ENCODE measurements at places on chromosomes 12 and 14.

DNA sequence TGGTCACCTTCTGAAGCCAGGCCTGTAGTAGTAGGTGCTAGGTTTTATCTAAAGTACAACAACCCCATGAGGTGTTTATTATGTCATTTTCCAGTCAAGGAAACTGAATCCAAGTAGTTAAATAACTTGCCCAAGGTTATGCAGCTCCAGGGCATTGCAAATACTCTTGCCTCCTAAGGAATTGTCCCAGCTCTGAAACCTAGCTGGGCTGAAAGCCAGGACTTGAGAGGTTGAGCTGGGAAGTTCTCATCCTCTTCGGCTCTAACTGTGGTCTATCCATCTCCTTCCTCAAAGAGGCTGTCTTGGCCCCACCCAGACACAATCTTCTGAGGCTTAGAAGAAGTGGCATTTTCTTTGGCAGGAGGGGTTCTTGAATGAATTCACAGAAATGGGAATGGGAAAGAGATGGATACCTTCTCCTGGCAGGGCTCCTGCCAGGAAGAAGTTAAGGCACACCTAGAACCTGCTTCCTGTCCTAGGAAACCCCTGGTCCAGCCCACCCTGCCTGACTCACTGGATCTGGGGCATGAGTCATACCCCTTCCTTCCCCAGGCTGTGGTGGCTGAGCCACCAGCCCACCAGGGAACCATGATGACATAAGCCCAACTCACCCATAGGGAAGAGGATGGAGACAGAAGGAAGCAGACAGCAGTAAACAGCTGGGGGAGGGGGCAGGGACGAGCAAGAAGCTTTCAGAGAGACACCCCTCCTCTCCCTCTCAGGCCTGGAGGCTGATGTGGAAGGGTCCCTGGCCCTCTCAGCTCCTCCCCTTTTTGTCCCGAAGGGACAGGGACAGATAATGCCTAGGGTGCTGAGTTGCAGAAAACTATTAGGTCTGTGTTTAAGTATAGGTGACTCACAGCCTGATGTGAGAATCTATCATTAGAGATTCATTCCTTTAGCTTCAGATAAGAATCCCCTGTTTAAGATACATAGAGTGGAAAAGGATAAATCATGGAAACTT, 2.1 kb upstream of the PLEK2 start:
- peak; percentile 91 for DNase-seq

- peak; percentile 17 for DNase-seq
Measured at GRCh38 chr14:33596211-33597080, 354.4 kb downstream of the EGLN3 start.

GRCh38 chr12:63276537-63277365, 125.8 kb upstream of the AVPR1A start:
- DNase-seq = peak; percentile 34

GRCh38 chr14:51014625-51015024, 70.3 kb upstream of the PYGL start:
- DNase-seq = peak; percentile 64

- DNase-seq = no peak
Measured at GRCh38 chr12:131116468-131117117, 162.9 kb downstream of the ADGRD1 start.

- peak; percentile 32 for DNase-seq
Measured at GRCh38 chr14:87896393-87897380, 96.3 kb downstream of the GALC start.

GRCh38 chr12:54299515-54300224, 1.1 kb downstream of the NFE2 start:
- peak; percentile 68 for DNase-seq

GRCh38 chr14:99519931-99520421, 38.8 kb downstream of the CCNK start:
- DNase-seq = no peak

GRCh38 chr14:34177466-34177865, 226.6 kb upstream of the EGLN3 start:
- DNase-seq = no peak

- peak; percentile 73 for DNase-seq
Measured at GRCh38 chr14:32896979-32897697, 41.5 kb upstream of the NPAS3 start.

GRCh38 chr12:94618995-94619695, 31.2 kb downstream of the TMCC3 start:
- DNase-seq = peak; percentile 91

DNA sequence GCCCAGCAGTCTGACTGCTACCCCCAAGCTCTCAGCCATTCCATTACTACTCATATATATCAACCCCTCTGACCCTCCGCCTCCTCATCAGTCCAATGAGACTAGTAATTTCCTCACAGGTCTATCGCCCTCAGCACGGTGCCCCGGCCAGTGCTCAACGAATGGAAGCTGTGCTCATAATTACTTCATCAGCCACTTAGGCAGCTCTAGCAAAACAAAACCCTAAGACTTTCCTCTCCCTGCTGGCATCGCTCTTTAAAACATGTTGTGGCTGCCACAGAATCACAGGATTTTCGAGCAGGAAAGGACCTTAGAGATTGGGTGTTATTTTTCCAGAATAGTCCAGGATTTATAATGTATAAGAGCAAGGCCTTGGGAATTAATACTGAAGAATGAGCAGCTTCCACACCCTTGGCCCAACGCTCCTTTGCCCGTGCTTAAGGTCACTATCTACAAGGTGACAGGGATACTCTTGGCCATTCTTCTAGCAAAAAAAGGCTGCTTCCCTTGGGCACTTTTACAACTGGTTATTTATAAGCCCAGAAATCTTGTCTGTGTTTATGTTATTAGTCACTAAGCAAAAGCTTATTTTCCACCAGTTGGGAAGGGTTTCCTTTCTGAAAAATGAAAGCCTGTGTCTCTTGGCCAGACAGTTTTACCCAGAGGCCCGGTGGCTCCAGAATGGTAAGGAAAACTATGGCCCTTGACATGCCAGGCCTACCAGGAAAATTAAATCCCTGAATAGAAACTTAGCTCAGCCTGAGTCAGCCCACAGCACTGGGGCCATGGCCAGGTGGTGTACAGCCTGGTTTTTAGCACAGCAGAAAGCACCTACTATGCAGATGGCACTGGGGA, 47.9 kb downstream of the NUAK1 start:
- DNase-seq = peak; percentile 94

DNA sequence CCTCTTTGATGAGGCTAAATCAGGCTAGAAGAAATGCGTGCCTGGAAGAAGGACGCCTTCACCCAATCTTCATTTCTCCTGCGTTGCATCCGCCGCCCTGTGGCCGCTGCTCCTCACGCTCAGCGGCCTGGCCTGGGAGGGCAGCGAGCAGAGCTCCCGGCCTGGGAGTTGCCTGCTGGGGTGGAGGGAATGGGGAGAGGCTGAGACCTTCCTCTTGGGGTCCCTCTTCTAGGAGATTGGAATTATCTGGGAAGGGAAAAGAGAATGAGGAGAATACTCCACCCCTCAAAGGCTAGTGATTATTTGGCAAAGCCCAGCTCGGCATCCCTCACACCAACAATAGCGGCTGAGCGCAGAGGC, 2.4 kb upstream of the HOXC12 start:
- DNase-seq = no peak

- no peak for DNase-seq
Measured at GRCh38 chr14:56886471-56887062, 76.3 kb upstream of the OTX2 start.

- DNase-seq = peak; percentile 52
Measured at GRCh38 chr14:61586544-61587055, 108.7 kb upstream of the HIF1A start.

- no peak for DNase-seq
Measured at GRCh38 chr12:120481022-120481767, 11.6 kb upstream of the SRSF9 start.

- no peak for DNase-seq
Measured at GRCh38 chr12:108080363-108080762, 48.7 kb upstream of the WSCD2 start.

DNA sequence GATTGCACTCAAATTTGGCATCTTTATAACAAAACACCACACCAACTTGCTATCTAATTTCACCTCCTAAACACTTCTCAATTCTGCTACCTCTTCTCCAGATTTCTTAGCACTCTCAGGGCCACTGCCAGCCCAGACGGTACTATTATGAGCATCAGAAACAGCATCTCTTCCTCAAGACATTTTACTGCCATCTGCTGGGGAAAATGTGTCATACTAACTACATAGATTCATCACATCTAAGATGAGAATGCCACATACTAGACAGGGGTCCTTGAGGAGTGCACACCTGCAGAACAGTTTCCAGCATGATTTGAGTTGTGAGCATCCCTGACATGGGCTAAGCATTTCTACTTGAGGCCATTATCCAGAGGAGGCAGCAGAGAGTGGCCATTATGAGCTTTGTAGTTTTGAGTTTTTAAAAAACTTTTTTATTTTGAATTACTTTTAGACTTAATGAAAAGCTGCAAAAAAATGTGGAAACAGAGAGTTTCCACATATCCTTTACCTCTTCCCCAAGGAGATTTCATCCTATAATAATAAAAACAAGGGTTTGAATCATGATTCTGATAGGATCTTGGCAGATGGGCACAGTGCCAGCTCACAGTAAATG, 15.1 kb upstream of the GRIP1 start:
- DNase-seq = peak; percentile 62

GRCh38 chr14:54822685-54823084, 79.9 kb downstream of the GCH1 start:
- no peak for DNase-seq

DNA sequence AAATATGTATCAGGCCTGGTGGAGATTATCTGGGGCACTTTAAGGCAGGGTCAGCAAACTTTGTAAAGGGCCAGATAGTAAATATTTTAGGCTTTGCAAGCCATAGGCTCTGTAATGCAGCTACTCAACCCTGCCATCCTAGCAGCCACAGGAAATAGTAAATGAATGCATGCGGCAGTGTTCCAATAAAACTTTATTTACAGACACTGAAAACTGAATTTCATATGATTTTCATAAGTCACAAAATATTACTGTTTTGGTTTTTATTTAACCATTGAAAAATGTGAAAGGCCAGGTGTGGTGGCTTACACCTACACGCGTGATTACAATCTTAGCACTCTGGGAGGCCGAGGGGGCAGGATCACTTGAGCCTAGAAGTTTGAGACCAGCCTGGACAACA, 3.2 kb upstream of the CAMKK2 start:
- DNase-seq = no peak

GRCh38 chr14:67575684-67576083, 24.4 kb downstream of the PIGH start:
- DNase-seq = peak; percentile 26

DNA sequence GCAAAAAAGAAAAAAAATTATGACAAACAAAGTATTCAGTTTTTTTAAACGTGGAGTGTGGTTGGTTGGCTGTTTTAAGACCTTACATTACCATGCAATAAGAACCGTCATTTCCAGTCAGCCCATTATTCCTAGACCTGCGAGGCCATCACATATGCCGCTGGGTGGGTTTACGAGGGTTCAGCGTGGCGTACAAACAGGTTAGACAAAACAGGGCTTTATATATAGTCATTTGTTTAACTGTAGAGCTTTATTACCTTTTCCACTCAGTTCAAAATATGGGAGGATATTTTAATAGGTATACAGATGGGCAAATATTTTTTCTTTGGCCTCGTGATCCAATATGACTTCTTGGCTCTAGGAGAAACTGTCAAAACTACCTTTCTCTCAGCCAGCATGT, 67.2 kb downstream of the KSR2 start:
- no peak for DNase-seq

GRCh38 chr14:79749065-79749464, 462.2 kb downstream of the DIO2 start:
- DNase-seq = no peak

- DNase-seq = peak; percentile 17
Measured at GRCh38 chr12:13573698-13574321, 377.3 kb downstream of the EMP1 start.

GRCh38 chr12:108629824-108630476, 3.7 kb downstream of the SELPLG start:
- DNase-seq = peak; percentile 93

- no peak for DNase-seq
Measured at GRCh38 chr12:97960225-97960624, 497.6 kb downstream of the RMST start.

GRCh38 chr14:36529062-36529461, 9.0 kb upstream of the NKX2-1 start:
- DNase-seq = no peak

DNA sequence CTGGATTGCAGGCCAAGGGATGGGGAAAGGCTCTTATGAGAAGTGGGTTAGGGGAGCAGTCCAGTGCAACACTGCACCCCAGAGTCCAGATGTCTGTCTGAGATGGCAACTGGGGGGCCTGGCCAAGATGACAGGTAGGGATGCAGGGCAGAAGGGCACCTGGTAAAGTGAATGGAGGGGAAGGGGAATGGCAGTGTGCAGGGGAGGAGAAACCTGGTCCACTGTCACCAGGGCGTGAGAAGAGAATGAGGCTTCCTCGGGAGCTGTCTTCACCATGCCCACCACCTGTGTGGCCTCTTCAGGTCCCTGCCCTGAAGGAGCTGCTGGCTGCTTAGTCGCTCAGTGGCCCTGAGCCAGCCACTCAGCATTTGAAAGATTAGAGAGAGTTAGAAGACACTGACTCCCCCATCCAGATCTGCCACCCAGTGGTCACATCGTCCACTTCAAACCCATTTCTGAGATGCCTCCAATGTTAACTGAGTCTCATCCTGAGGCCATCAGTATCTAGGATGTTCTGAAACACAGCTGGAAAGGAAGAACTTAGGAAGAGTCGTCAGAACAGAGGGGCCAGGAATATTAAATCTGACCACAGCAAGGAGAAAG, 57.3 kb downstream of the PLEKHG3 start:
- no peak for DNase-seq

DNA sequence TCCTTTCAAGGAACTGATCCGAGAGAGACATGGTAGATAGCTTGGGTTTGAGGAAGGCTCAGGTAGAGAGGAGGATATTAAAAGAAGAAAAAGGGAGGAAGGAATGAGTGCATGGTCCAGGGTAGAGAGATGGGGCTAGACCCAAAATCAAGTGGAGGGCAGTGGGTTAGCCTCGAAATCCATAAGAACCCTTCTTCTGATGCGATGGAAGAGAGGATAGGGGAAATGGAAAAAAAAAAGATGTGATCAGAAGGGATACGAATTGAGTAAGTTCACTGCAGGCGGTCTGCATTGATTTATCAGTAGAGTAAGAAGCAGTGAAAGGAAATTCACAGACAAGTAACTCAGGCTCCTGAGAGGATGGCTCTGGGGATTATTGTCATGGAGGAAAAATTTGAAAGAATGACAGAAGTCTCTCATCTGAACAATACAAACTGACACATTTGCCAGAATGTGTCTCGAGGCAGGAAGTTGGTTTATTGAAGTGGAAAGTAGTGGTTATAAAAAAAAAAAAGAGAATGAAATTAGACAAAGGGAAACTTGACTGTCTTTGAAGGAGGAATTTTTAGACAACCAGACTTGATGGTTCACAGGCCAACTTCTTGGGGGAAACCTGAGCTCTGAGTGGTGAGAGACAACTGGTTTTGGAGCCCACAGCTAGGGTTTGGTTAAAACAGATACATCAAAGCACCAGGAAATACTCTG, 10.2 kb downstream of the PPFIBP1 start:
- DNase-seq = peak; percentile 71

DNA sequence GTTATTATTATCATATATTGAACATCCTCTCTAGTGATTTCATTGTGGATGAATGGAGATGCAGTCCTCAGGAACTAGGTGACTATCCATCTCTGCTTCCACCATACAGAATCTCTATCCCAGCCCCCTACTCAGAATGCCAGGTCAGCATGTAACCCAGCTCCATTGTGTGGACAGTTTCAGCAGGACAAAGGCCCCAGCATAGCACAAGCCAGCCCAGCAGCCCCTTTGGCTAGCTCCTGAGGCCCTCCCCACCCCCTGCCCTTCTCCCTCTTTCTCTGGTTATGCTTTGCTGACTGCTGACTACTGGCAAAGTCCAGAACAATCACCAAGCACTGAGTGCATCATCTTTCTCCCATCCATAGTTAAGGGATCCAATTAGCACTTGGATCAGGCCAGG, 5.8 kb upstream of the SPRYD4 start:
- no peak for DNase-seq

GRCh38 chr12:6208130-6208529, 7.9 kb downstream of the CD9 start:
- no peak for DNase-seq
